ENCODE measurements at places on chromosomes 16 and 17. TPM values are rescaled to one million over a fixed set of nuclear protein-coding genes. Genes with fewer than 3 reads are reported as not detected.

ABCC11 gene
- 0.54 TPM for total RNA-seq

KRTAP3-2 gene
- not detected for total RNA-seq

DNA sequence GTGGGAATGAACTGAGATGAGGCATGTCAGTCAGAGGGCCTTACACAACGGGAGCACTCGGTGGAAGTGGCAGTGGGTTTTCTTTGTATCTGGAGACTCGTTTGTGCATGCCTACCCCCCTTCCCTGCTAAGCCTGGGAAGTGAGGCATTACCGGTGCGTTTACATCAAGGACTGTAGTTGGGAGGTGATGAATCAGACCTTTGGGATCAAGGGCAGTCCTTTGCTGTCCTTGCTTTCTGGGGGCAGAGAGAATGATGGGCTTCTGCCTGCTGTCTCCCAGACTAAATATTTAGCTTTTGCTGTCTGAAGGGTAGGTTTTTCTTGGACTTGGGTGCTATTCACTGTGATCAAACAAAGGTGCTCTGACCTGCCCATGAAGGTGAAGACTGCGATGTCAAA, 83.0 kb downstream of the WWP2 start:
- DNase-seq: no peak

GRCh38 chr16:2085669-2086068, 37.9 kb downstream of the TSC2 start:
- no peak for DNase-seq

PDPK1 gene
- 36.1 TPM for total RNA-seq

DNA sequence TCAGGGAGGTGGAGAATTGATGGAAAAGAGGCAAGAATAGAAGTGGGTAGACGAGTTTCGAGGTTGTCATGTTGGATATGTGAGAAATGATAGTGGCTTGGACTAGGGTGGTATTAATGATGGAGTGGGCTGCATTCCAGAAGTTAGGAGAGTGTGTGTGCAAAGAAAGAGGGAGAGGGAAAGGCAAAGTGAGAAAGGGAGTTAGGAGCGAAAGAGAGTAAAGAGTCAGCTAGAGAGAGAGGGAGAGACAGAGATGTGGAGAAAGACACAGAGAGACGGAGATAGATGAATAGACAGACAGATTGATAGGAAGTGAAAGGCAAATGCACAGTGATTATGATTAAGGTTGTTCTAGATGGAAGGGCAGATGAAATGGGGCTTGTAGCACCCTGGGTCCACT, 5.4 kb upstream of the GPR139 start:
- DNase-seq: no peak

TMIGD1 gene
- not detected for total RNA-seq

DNA sequence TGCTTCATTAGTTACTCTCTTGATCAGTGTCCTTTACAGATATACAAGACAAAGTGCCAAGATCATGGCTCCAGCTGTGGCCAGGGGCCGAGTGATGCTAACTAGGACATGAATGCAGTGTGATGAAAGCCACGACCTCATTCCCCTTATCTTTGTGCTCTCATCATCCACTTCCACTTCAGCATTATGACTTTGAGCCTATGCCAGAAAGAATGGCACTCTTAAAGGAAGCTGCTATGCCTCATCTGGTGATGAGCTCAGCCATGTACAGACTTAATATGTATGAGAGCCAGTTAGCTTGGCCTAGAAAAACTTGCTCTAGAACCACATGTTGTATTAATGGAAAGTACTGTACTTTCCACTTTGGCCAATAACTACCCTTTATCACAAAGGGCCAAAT, 179.1 kb downstream of the TOX3 start:
- DNase-seq: no peak

DNA sequence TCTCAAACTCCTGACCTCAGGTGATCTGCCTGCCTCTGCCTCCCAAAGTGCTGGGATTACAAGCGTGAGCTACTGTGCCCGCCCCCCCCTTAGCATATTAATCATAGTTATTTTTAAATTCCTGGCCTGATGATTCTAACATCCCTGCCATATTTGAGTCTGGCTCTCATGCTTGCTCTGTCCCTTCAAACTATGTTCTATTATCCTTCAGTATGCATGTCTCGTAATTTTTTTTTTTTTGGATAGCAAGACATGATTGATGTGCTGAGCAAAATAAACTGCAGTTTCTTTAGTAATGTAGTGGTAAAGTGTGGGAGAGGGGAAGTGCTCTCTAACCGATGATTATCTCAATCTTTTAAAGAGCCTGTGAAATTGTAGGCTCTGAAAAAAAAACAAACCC, 34.3 kb upstream of the TMEM92 start:
- no peak for DNase-seq

DNA sequence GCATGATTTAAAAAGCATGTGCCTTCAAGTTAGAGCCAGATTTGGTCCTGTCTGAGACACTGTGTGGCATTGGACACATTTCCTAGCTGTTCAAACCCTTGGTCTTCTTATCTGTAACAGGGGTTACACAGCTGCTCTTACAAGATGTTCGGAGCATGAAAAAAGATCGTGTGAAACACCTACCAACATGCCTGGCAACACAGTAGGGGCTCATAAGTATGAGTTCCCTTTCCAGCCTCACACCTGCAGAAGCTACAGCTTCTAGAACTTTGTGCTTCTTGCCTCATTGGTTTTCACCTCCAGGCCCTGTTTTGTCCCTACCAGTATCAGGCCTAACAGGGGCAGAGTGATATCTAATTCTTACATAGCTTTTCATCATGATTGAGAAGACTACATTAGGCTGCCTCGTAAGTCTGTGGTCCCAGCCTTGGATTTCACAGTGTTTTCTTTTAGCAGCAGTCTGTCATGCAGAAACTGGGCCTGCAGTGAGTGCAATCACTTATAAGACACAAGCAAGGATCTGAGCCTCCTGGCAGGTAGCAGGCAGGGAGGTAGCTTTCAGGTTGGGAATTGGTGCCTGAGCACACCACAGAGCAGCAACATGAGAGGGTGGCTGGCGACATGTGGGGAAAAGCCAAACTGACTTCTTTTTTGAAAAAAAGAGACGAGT, 78.8 kb downstream of the CCDC182 start:
- no peak for DNase-seq

DNA sequence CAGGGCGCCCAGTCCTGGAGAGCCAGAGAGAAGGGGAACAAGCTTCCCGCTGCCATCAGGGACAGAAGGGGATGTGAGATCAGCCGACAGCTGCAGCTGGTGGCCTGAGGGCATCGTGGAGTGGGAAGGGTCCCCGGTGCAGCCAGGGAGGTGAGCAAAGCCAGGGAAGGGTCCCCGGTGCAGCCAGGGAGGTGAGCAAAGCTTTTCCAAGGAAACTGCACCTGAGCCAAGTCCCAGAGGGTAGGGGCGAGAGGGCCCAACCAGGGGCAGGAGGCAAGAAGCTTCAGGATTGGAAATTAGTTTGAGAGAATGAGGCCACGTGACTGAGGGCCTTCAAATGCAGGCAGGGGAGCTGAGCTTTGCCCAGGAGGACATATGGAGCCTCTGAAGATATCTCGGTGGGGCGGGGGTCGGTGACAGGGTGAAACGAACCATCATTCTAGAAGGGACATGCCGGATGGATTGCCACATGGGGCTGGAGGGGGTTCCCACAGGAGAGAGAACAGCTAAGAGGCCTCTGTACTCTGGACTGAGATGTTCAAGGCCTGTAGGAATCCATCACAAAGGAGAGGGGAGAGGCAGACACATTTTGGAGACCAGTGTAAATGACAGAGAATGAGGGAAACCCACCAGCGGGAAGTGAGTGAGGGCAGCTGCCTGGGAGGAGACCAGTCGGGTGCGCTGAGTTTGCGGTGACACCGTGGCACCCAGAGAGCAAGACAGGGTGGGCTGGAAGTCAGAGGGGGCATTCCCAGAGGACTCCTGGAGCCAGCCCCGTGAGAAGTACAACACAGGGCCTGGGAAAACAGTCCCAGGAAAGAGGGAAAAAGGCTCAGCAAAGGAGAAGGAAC, 31.4 kb upstream of the RPH3AL start:
- no peak for DNase-seq
